ENCODE measurements at places on chromosomes 3 and 15.
A peak's percentile ranks its signal among the peaks of the same experiment; 100 is the strongest.

- peak; percentile 84 for DNase-seq
Observed at GRCh38 chr3:14175383-14176037, 2.9 kb downstream of the XPC start.

DNA sequence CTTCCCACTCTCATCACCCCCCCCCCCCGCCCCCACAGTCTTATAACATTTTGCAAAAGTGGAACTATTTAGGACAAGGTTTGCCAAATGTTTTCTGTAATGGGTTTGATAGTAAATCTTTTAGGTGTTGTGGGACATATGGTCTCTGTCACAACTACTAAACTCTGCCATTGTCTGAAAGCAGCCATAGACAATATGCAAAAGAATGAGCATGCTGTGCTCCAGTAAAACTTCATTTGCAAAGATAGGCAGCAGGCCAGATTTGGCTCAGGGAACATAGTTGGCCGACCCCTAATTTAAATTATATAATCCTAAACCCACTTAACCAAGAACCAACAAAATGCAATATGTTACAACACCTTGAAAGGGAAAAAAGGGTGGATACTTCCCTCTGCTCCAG, 46.4 kb downstream of the TIPARP start:
- DNase-seq, result no peak

GRCh38 chr15:39581242-39581792, 438 bp downstream of the THBS1 start:
- DNase-seq, result no peak

DNA sequence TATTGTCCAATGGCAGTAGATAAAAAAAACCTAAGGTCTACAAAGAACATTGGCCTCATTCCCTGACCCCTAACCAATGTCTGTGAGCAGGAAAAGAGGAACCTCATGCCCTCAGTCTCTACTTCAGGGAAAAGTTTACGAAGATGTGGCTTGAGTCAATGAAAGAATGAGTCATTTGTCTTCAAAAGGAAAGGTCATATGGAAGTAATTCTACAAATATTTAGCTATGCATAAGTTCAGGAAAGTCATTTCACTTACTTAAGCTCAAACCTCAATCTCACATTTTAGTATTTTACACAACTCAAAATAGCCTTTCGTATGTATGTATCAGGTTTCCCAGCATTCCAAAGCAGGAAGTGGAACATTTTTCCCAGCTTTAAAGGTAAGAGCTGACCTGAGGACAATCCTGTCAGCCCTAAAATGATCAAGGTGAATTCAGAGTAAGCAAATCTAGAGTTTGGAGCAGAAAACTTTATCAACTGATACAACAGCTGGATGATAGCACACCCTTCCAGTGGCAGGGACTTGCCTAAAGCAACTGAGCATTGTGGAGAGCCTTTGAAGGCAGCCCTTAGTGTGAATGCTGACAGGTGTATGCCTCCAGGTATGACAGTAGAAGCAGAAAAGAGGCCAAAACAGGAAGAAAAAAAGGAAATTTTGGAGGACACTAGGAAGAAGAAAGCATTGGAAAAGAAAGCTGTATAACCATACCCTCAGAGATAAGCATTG, 53.9 kb upstream of the ACKR4 start:
- no peak for DNase-seq

- peak; percentile 49 for DNase-seq
Observed at GRCh38 chr3:197847866-197848401, 56.9 kb downstream of the LRCH3 start.

DNA sequence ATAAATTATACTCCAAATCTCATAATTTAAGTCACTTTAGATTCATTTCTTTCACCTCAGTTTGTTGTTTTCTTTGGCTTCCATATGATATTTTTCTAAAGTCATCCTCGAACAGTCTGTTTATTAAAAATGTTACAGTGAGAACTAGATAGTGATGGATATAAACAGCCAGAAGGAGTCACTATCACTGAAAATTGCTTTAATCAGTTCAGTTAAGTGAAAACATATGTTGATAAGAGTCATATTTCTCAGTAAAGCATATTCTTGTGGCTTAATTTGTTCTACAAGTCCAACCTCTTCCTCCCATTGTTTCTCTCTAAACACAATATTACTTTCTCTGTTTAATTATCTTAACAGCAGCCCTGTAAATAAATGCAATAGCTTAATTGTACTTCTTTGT, 427.5 kb upstream of the ALCAM start:
- DNase-seq, result no peak

GRCh38 chr15:69624155-69624520, 171.5 kb downstream of the RPLP1 start:
- DNase-seq, result no peak

DNA sequence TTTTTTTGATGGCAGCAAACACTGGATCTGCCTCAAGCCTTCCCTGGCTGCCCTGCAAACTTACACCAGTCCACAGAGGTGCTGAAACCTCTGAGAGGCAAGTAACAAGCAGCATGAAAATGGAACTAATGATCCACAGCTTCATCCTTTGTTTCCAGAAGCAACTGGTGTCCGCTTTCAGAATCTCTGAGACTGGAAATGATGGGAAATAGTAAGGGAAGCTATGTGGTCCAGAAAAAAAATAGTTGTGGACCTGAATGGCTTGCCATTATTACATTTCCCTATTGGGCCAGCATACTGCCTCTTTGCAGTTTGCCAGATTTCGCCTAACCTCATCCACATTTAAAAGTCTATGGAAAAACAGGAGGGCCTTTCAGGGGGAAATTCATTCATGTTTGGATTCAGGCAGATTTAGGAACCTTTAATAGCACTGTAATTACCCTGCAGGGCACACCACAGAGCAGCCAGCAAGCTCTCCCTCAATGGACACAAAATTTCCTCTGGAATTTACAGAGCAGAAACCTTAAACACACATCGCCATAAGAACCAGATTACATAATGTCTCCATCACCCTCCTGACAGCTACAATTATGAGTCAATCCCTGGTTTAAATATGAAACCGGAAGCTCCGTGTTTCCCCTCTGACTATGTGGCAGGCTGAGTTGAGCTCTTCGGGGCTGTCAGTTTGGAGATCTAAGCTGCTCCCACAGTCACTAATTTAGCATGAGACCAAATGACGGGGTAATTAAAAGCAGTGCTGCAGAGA, 134.4 kb downstream of the TMCO5A start:
- no peak for DNase-seq

- no peak for DNase-seq
Observed at GRCh38 chr3:128198313-128198712, 45.0 kb downstream of the EEFSEC start.

GRCh38 chr3:110562621-110563020, 509.0 kb upstream of the NECTIN3 start:
- DNase-seq, result no peak

DNA sequence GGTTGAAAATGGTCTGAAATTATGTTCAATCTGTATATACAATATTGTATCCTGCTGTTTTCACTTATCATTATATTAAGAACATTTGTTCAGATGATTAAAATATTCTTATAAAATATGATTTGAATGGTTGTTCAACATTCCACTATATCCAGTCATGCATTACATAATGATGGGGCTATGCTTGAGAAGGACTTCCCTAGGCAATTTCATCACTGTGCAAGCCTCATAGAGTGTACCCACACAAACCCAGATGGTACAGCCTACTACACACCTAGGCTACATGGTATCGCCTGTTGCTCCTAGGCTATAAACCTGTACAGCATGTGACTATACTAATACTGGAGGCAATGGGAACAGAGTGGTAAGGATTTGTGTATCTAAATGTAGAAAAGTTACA, 30.5 kb downstream of the SLC7A14 start:
- no peak for DNase-seq

- DNase-seq, result no peak
Observed at GRCh38 chr3:139260041-139260486, 83.8 kb upstream of the MRPS22 start.

DNA sequence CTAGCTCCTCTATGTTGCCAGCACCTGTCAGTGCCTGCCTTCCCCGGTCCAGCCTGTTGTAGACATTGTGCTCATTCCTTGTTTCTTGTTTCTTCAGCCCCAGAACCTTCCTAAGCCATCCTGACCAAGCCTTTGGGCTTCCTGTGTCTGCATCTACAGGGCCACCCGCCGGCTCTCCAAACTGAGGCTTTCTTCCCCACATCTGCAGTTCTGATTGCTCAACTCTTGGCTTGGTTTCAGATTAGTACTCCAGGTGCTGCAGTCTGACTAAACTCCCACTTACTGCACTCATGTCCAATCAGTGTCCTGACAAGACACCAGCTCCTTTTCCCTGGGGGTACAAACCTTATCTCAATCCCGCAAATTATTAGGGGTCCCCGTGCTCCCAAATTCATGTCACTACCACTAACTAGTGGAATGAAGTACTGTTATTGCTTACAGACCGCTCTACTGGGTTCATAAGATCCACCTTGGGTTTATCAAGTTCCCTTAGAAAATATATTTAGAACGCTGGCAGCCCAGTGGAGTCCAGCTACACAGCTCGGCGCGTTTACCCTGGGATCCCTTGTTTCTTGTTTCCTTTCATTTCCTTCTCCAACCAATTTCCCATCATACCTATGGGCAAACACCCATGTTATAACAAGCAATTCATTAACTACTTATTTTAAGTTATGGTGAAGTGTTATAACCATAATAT, 114.2 kb upstream of the TJP1 start:
- no peak for DNase-seq

DNA sequence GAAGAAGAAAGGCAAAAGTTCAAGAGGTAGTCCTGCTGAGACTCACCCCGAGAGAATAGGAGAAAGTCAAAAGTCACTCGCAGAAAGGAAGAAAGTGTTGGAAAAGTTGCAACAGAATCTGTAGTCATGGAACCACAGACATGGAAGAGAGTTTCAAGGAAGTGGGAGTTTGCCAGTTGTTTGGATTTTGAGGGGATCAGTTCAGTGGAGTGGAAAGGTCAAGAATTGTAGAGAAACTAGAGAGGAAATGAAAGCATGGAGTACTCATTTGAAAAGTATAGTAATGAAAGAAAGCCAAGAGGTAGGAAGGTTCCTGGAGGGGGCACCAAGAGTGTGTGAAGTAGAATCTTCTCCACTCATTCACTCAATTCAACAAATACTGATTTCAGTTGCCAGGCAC, 34.7 kb downstream of the SPTSSB start:
- DNase-seq, result no peak

DNA sequence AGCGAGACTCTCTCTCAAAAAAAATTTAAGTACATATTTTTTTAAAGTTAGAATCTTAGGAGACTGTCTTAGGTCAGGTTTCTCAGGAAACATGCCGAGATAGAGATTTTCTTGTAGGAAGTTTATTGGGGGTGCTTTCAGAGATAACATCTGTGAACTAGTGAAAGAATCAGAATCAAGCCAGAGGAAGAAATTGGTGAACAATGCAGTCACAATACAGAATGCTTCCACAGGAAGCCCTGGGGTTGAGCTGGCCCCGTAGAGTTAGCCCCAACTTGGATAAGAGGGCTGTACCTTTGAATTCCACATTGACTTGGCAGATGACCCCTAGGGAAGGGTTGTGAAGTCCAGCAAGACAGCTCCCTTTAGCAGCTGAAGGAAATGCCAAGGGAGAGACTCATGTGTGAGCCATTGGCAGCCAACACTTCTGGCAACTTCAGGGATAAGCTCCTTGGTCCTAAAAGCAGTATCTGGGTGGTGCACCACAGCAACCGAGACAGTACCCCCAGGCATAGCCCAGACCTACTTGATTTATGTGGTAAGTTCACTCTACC, 7.1 kb upstream of the PLCB2 start:
- DNase-seq, result no peak

DNA sequence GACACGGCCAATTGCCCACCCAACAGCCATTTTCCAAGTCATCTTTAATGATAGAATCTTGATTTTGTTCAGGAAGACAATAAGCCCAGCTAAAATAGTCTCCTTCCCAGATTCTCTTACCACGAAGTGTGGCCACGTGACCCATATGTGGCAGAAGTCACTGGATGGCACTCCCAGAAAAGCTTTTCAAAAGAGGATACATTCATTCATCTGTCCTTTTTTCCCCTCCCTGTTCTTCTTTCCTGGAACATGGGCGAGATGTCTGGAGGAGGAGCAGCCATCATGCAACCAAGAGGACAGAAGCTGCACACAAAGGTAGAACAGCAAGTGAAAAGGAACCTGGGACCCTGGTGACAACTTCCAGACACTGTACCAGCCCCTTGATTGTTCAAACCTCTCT, 174.7 kb downstream of the UACA start:
- DNase-seq, result no peak

DNA sequence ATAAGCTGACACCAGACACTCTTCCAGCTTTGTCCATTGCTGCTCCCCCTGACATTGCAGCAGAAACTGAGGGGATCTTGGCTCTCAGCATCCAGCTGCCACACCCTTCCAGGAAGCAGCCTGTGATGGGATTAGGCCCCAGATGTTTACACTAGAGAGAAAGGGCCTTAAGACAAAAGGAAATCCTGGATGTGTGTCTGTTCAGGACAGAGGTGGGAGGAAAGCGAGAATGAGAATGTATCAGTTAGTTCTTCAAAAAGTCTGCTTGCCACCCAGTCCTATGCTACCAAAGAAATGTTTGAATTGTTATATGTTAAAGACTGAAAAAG, 58.8 kb downstream of the HES1 start:
- no peak for DNase-seq

DNA sequence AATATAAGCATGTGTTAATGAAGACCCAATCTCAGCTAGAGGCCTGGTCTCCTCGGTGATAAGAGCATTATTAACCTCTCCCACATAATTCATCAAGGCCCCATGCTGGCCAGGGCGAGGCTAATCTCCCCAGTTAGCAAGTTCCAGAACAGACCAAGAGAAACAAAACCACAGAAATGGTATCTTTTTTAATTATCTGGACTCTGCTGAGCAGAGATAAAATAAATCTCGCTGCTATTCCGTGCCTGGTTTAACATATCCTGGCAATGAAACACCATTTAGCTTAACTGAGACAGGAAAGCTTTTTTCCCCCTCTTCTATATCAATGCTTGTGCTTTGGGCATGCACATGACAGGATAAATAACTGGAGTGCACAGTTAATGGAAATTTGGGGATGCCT, 72.5 kb upstream of the ARHGEF3 start:
- no peak for DNase-seq

- no peak for DNase-seq
Observed at GRCh38 chr15:82767163-82767829, 38.6 kb downstream of the FSD2 start.
